NCI-H187 (cell line): ENCODE measurements at places on chromosomes 1 and 21.

DNA sequence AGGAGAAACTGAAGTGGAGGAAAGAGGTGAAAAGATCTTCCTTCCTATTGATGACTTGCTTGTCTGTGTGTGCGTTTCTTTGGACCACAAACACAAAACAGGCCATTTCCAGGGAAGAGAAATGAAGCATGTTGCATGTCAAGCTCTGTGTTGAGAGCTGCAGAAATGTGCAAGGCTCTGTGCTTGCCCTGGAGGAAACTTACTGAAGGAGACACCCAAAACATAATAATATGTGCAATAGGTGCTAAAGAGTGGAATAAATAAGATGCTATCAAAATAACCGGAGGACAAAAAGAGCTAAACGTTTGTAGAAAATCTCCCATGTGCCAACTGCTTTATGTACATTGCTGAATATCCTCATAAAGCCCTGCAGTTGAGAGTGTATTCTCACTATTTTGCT is 195.2 kb upstream of the HMGB4 start:
- DNase-seq: no peak

- DNase-seq: no peak
These were observed 253.1 kb upstream of the ADGRL4 start for GRCh38 chr1:79259390-79260336.

DNA sequence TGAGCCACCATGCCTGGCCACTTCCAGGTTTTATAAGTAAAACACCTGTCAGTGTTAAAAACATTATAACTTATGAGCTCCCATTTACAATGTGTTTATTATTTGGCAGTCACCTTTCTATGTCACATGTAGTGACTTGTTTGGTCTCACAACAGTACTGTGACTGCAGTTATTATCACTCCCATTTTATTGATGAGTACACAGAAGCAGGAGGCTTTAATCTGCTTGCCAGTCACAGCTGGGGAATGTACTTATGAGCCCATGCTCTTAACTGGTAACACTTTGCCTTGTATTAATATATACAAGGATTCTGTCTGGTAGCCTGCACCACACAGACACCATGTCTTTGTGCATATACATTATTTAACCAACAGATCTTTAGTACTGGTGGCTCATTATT is 31.1 kb upstream of the BACH1 start:
- no peak for DNase-seq

DNA sequence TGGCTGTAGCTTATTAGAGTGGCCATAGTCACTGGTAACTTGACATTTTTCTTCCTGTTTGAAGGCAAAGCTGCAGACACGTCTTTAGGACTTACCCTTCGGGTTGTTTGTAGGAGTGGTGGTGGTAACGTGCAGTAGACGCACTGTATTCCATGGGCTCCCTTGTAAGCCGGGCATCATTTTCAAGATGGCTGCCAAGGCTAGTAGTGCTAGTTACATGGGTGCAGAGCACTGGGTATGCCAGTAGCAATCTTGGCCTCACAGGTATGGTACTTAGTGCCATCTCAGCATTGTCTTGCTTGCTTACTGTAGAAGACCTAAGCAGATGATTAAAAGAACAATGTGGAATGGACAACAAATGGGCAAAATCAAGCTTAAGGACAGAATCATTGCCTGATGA is 1.9 kb downstream of the YBX1 start:
- no peak for DNase-seq
